NCI-H1417 treated with DMSO at 0.1 percent for 48 hours (cell line): ENCODE measurements at places on chromosomes 4 and X.

- no peak for DNase-seq
Measured at GRCh38 chrX:134396174-134396573, 63.8 kb upstream of the HPRT1 start.

GRCh38 chr4:8136972-8137710 is 21.5 kb downstream of the ABLIM2 start:
- DNase-seq, result no peak

DNA sequence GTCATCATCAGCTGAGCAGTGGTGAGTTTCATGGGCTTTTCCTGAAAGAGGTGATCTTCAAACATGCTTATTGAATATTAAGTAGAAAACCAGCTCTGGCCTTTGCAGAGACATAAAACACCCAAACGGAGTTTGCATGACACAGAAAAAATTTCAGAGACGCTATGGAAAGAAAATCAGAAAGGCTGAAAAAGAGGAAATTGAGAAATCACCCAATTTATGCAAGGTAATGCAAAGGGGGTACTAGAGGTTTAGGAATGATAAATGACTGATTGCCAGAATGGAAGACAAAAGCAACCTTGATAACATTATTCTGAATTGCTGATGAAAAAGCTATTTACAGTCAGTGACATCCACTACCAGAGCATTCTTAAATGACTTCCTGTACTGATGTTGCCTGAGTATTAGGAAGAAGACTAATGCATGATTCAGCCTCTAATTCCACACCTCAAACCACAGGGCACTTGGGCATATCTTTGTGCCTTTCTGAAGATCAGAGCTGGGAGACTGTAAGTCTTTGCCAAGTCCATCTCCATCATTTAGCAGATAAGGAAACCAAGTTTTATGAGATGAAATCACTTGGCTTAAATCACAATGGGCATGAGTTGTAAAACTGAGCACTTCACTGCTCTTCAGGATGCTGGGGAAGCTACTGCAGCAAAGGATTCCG is 565.7 kb downstream of the PPARGC1A start:
- DNase-seq, result no peak

- no peak for DNase-seq
Measured at GRCh38 chr4:36322921-36323354, 41.5 kb downstream of the DTHD1 start.

DNA sequence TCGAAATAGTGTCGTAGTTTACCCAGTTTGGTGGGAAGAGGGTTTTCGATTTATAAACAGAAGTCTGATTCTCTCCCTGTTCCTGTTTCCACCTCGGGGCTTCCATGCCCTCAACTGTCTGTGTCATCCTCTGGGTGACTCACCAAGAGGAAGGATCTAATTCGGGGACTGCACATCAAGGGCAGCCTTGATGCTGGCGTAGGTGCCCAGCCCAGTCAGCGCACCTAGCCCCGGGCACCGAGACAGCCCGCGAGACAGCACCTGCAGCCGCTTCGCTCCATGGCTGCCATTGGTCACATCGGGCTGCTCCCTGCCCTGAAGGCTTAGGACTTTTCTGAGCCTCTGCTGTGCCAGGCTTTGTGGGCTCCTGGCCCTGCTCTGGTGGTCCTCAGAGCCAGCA is 7.7 kb downstream of the ABCD1 start:
- no peak for DNase-seq

DNA sequence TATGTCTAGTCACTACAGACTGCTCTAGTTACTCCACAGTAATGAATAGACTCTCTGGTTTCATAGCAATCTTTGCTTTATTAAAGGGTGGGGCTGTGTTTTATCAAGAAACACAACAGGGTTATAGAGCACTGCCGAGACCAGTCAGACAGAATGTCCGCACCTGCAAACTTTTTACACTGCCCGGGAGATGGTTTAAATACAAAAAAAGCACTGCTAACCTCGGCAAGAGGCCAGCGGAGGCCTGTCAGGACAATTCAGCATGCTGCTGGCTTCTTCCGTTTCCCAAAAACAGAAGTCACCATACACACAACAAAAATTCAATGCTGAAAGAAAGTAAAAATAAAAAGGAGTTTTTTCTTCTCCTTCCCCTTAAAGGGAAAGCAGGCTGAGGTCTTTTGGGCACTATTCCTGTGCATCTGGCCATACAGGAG is 67.4 kb downstream of the IRF2 start:
- no peak for DNase-seq

DNA sequence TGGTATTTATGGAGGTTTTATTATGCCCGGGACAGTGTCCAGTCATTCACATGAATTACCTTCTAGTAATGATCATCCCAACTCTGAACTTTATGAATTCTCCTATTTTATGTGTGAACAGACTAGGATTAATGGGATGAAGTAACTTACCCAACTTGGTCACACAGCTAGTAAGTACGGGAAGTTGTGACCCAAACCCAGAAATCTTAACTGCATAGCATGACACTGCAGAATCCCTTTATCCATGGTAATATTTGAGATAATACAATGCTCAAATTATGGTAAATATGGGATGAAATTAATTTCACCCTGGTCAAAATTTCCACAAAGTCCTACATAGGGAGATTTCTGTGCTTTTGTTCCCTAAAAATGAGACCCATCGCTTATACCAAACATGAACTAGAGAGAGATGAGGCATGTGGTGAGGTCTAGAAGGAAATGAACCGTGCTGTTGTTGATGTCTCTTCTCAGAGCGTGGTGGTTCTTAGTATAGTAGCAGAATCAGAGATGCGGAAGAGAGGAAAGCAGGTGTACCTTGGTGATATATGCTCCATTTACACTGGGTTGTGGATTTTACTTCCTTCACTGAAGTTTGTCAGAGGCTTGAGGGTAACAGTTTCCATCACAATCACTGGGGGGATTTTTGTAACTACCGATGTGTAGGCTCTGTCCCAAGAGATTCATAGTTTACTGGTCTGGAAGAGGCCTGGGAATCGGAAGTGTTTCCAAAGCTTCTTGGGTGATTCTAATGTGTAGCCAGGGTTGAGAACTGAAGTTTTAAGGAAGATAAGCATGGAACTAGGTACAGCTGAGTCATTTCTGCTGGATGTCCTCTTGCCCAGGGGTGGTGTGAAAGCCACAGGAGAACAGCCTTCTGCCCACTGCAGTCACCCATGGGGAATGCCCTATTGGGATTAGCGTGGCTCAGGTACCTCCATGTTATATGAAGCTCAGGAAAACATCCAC is 30.2 kb upstream of the FAM9C start:
- DNase-seq, result no peak

GRCh38 chr4:170169699-170170098 is 79.9 kb upstream of the AADAT start:
- DNase-seq, result no peak

GRCh38 chr4:40066651-40067050 is 10.0 kb downstream of the N4BP2 start:
- no peak for DNase-seq
